ENCODE measurements at places on chromosomes 6 and 20. TPM values are rescaled to one million over a fixed set of nuclear protein-coding genes. Genes with fewer than 3 reads are reported as not detected.

DNA sequence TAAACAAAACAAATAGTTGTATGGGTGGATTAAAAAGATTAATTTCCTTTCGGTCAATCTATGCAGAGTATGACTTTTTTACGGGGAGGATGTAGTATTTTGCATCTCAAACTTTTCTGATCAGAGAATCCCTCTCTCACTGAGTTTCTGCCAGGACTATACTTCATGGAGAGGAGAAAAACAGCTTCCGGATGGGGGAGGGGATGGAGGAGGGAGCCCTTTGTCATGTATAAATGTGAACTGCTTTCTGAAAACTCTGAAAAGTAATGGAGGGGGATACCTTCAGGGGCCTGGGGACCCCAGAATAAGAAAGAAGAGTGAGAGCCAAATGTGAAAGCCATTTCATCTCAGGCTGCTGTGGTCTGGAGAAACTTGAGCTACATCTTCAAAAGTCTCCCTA is 173.1 kb upstream of the KCNK16 start:
- DNase-seq = no peak

TRIM38 gene
- total RNA-seq = 5.8 TPM

ADGRB3 gene
- 1.9 TPM for total RNA-seq

GRCh38 chr6:38169977-38170526 is 350.5 kb downstream of the ZFAND3 start:
- no peak for DNase-seq

- DNase-seq = no peak
These were observed 166.7 kb downstream of the HAO1 start for GRCh38 chr20:7773511-7773910.

DDO gene
- 19.9 TPM for total RNA-seq

DNA sequence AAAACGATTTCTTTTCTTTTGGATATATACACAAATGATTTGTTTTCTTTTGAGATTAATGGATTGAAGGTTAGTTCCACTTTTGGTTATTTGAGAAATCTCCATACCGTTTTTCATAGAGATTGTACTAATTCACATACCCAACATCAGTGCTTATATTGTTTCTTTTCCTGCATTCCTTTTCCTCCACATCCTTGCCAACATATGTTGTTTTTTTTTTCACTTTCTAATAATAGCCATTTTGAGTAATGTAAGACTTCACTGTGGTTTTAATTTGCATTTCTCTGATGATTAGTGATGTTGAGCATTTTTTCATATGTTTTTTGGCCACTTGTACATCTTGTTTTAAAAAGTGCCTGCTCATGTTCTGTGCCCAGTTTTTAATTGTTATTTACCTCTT is 846.4 kb upstream of the EYS start:
- DNase-seq = no peak

All from heart left ventricle (tissue), 16 donors.